Lung microvascular endothelial cell (primary cell): ENCODE measurements at places on chromosomes 2 and 18. TPM values are rescaled to one million over a fixed set of nuclear protein-coding genes. Genes with fewer than 3 reads are reported as not detected.

DNA sequence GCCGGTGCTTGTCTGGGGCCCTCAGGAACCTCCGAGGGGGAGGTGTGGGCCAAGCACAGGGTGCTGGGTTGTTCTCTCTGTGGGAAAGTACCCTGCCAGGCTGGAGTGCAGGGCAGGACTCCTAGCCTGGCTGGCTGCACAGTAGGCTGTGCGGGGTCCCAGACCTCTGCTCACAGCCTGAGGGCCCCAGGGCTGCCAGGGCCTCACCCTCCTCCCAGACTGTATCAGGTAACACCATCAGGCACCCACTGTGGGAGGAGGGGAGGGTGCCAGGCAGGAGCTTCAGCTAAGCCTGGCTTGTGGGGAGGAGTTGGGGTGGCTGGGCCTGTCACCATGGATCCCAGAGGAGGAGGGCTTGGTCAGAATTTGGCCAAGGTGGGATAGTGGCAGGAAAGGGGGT lies 211.9 kb upstream of the SMAD2 start:
- DNase-seq: no peak

CRYGD gene
- not detected in 2 replicates for total RNA-seq

DNA sequence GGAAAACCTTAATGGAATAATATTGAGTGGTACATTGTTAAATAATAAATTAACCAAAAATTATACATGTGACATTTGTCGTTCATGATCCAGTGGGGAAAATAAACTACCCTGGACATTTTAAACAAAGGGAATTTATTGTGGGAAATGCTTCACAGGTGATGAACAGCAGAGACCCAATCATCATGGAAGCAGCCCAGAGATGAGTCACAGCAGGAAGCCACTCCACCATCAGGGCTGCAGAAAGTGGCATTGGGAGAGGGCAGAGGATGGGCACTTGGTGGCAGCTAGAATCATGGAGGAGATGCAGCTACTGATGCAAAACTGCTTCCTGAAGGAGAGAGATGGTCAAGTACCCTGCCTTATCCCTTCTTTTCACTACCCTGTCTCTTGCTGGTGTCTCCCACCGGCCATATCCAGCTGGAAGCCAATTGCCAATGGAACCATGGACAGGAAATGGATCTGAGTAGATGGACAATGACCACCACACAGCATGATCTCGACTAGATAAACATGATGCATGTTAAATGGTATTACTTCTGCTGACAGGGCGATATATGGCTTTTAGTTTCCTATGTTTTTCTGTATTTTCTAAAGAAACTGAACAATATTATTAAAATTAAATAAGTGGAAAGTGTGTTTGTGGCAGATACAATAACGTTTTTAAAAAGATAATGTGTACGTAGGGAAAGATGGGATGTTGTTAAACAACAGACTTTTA lies 139.8 kb downstream of the RPIA start:
- no peak for DNase-seq

GRCh38 chr2:136108463-136108862 lies 9.5 kb downstream of the CXCR4 start:
- no peak for DNase-seq

DNA sequence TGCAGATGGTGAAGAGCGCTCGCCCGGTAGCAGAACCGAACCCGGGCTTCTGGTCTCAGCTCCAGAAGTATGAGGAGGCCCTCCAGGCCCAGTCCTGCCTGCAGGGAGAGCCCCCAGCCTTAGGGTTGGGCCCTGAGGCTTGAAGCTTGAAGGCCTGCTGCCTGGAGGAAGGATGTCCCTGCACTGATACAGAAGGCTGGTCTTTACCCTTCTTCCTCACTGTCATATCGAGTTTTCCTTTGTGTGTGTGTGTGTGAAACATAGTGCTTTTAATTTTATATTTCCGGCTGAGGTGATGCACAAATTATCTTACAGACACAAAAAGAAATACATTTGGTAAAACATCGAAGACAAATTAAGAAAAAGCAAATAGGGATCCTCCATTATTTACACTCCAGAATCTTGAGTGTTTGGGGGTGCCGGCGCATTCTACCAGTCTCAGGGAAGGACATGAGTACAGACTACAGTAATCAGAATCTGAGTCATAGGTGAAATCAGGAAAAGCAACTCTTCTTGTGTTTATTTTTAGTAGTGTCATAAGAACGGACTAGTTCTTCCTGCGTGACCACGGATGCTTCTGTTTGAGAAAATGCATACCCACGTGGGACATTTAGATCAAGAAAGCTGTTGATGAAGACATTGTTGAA lies 1.3 kb downstream of the DUSP28 start:
- peak; percentile 85 for DNase-seq

GRCh38 chr2:204108330-204108751 lies 171.8 kb downstream of the ICOS start:
- peak; percentile 86 for DNase-seq

GRCh38 chr2:16655905-16656642 lies 9.6 kb downstream of the CYRIA start:
- DNase-seq: no peak

SERPINB11 gene
- not detected in 2 replicates for total RNA-seq

SPIRE1 gene
- total RNA-seq: 13.7 and 14.2 TPM in 2 replicates

GRCh38 chr18:27142891-27143290 lies 42.2 kb downstream of the CHST9 start:
- no peak for DNase-seq

PREB gene
- 24.2 and 36.7 TPM in 2 replicates for total RNA-seq

DNA sequence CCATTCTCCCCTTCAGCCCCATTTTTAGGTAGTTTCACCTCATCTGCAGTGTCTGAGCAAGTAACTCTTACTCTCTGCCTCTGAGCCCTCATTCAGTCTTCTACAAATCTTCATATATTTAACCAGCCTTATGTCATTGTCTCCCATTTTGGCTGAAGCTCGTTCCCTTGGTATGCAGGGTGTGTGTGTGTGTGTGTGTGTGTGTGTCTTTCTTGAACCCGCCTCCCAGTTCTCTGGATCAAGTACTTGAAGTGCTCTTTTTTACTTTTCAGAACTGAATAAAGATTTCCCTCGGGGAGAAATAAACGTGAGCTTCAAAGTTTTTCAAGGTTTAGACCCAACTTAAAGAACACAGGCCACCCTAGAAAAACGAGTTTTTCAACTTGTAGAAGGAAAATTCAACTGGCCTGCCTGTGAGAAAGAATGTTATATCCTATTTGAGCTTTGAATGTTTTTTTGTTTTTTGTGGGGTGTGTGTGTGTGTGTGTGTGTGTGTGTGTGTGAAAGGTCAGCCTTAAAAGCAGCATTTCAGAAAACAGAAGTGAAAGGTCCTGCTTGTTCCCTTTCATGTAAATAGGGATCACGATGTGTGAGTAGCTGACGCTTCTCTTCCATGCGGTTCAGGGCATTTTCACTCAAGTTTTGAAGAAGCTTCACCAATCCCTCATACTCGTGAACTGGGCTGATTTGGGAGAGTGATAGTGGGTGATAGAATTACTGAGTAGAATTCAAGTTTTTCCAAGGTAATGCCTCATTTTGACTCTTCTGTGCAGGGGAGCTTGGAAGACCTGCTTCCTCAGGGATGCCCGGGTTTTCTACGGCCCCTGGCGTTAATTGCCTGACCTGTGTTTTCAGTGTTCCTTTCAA lies 50.6 kb upstream of the EML6 start:
- peak; percentile 36 for DNase-seq

GRCh38 chr18:30066288-30066687 lies 976.3 kb downstream of the DSC3 start:
- DNase-seq: no peak

- DNase-seq: no peak
Measured at GRCh38 chr2:20592106-20593071, 58.5 kb downstream of the HS1BP3 start.

GRCh38 chr2:164755952-164756351 lies 85.7 kb downstream of the COBLL1 start:
- DNase-seq: no peak

DNA sequence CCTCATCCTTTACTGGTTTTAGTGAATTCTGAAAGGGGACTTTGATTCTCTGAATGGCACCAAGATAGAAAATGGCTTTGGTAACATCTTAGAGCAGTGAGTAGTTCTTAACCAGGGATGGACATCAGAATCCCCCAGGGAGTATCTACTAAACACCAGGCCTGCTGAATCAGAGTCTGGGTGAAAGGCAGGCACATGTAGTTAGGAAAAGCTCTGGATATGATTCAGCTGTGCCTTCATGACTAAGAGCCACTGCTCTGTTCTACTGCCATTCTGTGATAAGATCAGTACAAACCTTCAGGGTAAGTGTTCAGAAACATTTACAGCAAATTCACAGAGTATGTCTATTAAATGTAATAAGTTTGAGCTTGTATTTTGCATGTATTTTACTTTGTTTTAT lies 46.2 kb upstream of the B3GNT2 start:
- DNase-seq: peak; percentile 88

DNA sequence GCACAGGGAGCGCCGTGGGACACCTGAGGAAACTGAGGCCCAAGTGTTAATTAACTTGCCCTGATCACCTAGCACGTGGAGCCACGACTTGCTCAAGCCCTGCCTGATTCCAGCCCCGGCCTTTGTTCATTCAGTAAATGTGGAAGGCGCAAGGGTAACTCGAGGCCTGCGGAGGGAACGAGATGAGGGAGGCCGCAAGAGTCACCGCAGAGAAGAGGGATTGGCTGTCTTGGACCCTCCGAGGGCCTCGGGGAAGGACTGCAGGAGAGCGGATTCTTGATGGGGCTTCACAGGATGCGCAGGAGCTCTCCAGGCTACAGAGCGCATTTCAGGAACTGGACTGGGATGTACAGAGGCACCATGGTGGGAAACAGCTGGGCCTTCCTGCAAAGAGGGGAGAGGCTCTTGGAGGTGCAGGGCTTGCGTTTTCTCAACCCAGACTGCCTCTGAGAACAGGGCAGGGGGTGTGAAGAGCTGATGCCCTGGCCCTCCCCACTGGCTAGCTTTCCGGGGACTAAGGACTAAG lies 511 bp upstream of the ANKMY1 start:
- no peak for DNase-seq

AFF3 gene
- total RNA-seq: under 0.01 TPM in 2 replicates

- DNase-seq: no peak
Measured at GRCh38 chr2:134512734-134513464, 205.9 kb downstream of the TMEM163 start.

CASP8 gene
- total RNA-seq: 9.5 and 13.1 TPM in 2 replicates

GRCh38 chr2:196954001-196954400 lies 27.5 kb upstream of the PGAP1 start:
- no peak for DNase-seq

- no peak for DNase-seq
Measured at GRCh38 chr2:6694555-6694954, 171.2 kb downstream of the CMPK2 start.
